GM23248 (cell line): ENCODE measurements at places on chromosomes 6 and 20.

GRCh38 chr6:116279232-116280160, at the start of gene TSPYL1:
TSS of gene TSPYL1 (minus strand) at chr6:116279930. CDS start at chr6:116279830, 100 bp downstream.
- DNase-seq = peak; percentile 100

DNA sequence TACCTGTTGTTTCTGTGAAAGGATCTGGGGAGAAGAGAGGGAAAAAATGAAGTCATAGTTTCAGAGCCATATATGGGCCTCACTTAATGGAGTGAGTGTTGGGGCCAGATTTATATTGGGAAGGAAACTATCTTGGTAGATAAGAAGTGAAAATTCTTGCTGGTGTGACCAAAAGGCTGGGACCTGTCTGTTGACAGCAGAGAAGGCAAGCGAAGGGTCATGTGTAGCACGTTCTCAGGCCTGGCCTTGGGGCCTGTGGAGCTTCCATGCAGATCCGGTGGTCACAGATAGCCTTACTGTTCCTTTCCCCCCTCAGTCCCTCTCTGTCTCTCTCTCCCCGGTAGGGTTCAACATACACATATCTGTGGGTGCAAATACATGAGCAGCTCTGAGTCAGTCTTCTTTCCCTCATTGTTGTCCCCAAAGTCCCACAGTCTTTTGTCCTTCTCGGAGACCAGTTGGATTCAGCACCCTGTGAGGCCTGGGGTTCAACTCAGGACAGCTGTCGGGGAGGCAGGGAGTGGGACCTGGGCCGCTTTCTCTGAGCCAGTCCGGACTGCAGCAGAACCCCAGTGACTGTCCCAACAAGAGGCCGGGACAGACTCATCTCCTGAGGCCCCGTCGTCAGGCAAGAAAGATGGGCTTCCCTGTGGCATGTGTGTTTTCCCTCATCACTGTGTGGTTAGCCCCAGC, 34.6 kb downstream of the PPP1R14C start:
- DNase-seq = no peak

DNA sequence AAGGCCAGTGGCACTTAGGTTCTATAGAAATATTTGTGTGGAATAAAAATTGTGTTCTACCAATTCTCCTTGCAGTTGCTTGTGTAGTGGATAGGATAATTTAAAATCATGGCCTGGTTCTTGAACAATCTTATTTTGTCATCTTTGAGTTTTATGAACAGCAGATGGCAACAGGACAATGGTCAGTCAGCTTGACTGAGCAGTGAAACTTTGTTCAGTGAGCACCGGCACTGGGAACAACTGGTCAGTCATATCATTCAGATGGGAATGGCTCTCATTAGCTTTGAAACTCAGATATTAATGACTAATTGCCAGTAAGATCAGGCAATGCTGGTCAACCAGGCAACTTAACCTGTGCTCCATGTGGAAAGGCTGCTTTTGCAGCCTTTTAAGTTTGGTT, 129.2 kb downstream of the BCKDHB start:
- no peak for DNase-seq

- DNase-seq = peak; percentile 96
Observed at GRCh38 chr6:80425089-80425823, 318.8 kb downstream of the BCKDHB start.

DNA sequence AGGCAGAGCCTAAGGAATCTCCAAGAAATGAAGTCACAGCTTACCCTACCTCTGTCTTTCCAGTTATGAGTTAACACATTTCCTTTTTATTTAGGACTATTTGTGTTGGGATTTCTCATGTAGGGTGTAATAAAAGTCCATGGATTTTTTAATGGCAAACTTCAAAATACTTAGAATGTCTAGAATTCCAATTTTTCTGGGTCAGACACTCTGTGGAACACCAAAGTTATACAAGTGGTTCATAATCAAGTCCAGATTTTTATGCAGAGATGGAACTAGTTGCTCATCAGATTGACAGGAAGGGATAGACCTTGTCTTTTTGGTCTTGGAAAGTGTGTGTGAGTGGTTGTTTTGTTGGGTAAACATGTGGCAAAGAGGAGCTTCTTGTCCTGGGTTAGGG, 303.5 kb upstream of the RNF24 start:
- no peak for DNase-seq

GRCh38 chr20:64217539-64218221, 37.9 kb upstream of the PCMTD2 start:
- DNase-seq = no peak

- no peak for DNase-seq
Observed at GRCh38 chr6:70176842-70177550, 125.9 kb downstream of the COL9A1 start.

GRCh38 chr6:15952231-15953151, 176.4 kb upstream of the MYLIP start:
- DNase-seq = peak; percentile 24

DNA sequence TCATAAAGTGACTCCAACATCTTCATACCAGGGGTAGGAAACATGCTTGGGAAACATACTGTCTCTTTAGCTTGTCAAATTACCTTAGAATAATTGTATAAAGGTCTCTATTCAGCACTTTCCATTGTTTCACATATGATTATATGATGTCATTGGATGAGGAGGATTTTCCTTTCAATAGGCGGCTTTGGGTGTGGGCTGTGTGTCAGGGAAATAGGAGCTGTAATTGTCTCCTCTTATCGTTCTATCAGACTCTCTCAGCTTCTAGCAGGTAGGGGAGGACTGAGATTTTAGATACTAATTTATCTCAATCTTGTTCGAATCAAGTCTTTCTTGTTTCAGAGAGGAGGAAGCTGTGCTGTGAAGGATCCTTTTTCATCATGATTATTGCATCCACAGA, 179.4 kb upstream of the OLIG3 start:
- DNase-seq = no peak

DNA sequence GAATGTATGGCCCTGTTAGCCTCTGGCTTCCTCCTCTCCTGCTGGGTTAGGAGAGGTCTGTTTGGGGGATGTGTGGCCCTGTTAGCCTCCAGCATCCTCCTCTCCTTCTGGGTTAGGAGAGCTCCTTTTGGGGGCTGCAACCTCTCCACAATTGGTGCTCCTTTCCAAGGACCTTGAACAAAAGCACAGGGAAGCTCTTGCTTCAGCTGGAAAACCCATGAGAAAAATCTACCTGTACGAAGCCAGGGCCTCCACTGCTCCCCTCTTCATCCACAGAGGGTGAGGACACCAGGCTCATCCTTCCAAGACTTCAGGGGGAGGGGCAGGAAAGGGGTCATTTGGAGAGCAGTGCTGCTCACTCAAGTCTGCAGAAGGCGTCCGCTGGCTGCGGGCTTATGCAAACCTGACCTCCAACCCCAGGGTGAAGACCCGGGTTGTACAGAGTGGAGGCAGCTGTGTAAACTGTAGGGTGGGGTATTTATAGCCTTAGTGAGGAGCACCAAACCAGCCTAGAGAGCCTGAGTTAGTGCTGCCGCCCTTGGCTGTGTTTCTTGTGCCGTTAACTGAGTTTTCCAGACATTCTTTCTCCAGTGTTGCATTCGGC, 62.1 kb downstream of the SLC24A3 start:
- DNase-seq = no peak

DNA sequence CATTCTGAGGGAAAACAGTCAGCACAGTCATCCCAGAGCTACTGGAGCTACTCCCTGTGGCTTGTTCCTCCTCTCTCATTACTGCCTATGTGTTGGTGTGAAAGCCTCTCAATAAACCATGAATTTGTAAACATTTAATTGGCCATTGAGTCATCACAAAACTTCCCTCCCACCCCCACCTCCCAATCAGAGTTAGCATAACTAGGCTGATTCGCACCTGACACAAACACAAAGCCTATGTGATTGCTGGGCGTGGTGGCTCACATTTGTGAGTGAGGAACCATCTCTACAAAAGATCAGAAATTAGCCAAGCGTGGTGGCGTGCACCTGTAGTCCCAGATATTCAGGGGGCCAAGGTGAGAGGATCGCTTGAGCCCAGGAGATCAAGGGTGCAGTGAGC, 17.1 kb upstream of the SNTA1 start:
- no peak for DNase-seq

DNA sequence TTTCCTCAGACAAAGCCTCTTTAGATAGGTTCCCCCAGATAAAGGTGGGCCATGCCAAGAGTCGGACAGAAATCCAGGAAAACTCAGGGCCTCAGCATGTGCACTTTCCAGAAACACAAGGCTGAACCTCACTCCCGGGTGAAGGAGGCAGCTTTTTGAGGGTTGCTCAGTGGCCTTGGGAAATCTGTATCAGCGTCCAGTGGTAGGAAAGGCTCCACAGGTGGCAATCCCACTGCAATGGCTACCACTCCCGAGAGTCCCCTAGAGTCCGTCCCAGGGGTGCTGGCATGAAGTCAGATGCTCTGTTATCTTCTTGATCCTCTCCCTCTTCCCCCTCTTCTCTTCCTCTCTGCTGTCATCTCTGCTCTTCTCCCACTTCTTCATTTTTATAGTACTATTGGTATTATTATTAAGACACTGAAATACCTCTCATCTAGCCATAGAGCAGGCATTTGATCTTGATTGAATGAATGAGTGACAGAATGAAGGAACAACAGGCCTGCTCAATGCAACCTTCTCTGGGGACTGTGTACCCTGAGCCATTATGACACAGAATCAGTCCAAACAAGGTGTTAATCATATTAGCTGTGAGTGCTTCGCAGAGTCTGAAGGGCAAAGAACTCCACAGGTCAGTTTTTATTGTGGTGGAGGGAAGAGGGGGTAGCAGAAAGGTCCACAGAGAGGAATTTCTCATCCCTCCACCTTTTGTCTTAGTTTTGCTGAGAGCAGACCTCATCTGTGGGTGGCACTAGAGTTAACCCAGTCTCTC, 13.3 kb downstream of the SLC22A1 start:
- DNase-seq = no peak

- no peak for DNase-seq
Observed at GRCh38 chr6:130879826-130880225, 52.6 kb downstream of the SMLR1 start.

DNA sequence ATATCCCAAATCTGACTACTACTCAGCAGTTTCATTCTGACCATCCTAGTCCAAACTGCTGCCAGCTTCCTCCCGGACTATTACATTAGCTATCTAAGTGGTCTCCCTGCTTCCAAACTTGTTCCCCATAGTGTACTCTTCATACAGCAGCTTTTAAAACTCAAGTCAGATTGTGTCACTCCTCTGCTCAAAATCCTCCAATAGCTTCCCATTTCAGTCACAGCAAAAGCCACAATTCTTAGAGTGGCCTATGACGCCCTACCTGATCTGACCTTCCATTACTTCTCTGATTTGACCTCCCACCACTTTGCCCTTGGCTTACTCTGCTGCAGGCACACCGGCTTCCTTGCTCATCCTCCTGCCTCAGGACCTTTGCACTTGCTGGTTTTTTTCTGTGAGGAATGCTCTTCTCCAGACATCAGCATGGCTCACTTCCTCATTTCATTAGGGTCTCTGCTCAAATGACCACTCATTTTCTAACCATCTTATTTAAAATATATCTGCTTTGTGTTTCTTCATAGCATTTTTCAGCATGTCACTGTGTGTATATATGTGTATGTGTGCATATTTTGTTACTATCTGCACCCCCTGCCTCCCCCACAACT, 111.1 kb upstream of the DTNBP1 start:
- no peak for DNase-seq

DNA sequence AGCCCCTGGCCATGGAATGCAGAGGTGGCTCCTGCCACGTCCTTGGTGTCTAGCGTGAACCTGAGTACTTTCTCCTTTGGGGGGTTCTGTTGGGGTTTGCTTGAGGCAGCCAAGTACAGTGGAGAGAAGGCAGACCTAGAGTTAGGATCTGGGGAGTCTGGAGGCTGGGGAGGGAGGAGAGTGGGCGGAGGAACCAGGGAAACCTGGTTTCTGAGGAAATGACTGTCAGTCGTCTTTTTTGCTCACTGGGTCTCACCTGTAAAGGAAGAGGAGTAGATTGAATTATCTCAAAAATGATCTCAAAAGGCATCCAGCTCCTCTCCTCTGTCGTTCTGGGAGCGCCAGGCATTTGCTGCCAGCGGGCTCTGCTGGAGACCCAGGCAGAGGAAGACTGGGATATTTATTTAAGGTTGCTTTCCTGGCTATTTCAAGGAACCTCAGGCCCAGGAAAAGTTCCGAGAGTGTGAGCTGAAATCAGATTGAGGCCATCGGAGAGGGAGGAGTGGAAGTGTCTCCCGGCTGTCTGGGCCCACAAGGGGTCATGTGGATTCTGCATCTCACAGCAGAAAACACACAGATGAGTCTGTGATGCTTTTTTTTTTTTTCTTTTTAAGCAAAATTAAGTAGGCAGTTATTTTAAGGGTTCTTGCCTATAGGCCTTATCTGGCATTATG, 16.1 kb downstream of the EPB41L1 start:
- DNase-seq = no peak

GRCh38 chr6:135274561-135275293, 93.6 kb downstream of the MYB start:
- DNase-seq = no peak

DNA sequence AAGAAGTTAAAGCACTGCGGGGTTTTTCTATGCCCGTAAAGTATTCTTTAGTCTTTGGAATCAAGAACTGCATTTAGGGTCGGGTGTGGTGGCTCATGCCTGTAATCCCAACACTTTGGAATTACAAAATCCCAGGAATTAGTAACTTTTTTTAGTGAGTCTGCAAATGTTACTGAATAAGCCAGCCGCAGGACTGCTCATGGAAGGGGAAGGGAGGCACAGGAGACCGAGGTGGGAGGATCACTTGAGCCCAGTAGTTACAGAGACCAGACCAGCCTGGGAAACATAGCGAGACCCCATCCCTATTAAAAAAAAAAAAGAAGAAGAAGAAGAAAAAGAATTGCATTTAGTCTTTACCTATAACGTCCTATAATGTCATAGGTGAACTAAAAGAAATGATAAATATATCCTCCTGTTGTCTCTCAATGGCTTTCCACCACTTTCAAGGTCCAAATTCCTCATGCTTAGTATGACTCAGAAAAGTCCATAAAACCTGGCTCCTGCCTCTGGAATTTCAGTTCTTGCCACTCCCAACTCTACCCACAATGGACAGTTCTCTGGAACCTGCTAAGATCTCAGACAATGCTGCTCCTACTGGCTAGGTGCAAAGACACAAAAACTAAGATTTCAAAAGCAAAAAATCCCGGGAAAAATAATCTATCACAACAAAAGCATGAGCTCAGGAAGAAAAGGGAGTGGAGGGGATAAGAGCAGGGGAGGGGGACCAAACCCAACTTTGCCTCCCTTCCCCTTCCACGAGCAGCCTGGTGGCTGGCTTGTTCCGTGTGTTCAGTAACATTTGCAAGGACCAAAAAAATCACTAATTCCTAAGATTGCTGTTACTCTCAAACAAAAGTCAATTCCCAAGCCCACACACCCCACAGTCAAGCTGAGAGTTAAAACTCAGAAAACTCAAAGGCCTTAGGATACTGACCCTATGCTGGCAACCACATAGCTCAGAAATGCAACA, 39.0 kb downstream of the B4GALT5 start:
- DNase-seq = peak; percentile 78

DNA sequence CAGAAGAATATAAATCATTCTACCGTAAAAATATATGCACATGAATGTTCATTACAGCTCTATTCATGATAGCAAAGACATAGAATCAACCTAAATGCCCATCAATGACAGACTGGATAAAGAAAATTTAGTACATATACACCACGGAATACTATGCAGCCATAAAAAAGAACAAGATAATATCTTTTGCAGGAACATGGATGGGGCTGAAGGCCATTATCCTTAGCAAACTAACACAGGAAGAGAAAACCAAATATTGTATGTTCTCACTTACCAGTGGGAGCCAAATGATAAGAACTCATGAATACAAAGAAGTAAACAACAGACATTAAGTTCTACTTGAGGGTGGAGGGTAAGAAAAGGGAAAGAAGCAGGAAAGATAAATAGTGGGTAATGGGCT, 8.4 kb downstream of the KHDC1L start:
- no peak for DNase-seq

GRCh38 chr6:17653198-17653882, 53.2 kb downstream of the FAM8A1 start:
- no peak for DNase-seq
